BJ (cell line): ENCODE measurements at places on chromosomes 13 and 19. TPM values are rescaled to one million over a fixed set of nuclear protein-coding genes. Genes with fewer than 3 reads are reported as not detected.

DNA sequence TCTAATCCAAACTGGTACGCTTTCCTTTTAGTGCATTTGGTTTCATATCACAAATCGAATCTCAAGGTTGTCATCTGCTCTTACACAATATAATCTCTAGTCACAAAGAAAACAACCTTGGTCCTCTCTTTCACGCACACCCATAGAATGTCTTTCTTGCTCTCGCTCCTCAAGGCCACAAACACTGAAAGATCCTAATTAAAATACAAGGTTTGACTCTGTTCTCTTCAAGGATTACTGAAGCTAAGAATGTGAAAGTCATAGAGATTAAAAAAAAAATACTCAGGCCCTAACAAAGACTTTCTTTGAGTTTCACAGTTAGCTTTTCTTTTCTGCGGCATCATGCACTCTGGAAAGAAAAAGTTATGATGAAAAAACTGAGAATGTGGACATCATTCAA lies 891.5 kb downstream of the EFNB2 start:
- no peak for DNase-seq

PCSK4 gene
- 0.59 and 1.3 TPM in 2 replicates for polyA plus RNA-seq

ETV2 gene
- 0.47 and 0.54 TPM in 2 replicates for polyA plus RNA-seq

- DNase-seq: no peak
These were observed 497.2 kb downstream of the DIAPH3 start for GRCh38 chr13:59666504-59666903.

ZNF534 gene
- 0.05 TPM in 1 of 2 replicates, not detected in the other for polyA plus RNA-seq

DNA sequence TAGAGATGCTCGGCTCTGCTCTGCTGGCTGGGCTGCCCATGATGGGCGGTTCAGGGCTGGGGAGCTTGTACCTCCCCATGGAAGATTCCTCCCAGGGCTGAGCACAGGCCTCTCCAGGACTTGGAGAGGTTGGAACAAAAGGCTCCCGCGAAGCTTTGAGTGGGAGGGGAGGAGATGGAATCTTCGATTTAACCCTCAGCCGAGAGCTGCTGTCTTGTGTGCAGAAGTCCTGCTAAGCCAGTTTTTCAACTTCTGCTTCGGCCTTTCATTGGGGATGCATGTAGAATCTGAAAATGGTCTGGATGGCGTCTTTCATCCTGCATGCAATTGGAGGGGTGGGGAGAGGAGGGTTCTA lies 163.3 kb downstream of the KDM4B start:
- no peak for DNase-seq

TMEM259 gene
- 69.2 and 111 TPM in 2 replicates for polyA plus RNA-seq

DNA sequence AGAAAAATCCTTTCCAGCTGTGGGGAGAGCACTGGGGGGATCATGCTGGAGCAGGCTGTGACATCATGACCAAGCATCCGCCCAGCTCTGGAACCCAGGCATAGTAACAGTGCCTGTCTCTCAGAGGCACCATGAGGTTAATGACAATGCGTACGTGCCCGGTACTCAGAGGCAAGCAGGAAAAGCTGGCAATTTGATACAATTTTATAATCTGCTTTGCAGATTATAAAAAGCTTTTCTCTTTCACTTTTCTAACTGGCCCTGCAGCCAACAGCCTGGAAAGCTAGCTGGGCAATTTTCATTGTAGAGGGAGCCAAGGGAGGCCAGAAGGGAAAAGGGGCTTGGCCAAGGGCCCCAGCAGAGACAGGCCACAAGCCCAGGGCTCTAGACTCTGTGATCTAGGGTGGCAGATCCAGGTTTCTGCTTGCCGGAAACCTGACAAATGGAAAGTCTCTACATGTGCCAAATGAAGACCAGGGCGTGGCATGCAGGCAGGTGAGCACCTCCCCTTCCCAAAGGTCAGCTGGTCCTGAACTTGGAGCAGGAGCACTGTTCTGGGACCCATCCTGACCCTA lies 22.7 kb downstream of the VRK3 start:
- DNase-seq: no peak

GRCh38 chr19:1471010-1471514 lies 8.0 kb downstream of the C19orf25 start:
- no peak for DNase-seq

OR10H5 gene
- polyA plus RNA-seq: not detected in 2 replicates

DNA sequence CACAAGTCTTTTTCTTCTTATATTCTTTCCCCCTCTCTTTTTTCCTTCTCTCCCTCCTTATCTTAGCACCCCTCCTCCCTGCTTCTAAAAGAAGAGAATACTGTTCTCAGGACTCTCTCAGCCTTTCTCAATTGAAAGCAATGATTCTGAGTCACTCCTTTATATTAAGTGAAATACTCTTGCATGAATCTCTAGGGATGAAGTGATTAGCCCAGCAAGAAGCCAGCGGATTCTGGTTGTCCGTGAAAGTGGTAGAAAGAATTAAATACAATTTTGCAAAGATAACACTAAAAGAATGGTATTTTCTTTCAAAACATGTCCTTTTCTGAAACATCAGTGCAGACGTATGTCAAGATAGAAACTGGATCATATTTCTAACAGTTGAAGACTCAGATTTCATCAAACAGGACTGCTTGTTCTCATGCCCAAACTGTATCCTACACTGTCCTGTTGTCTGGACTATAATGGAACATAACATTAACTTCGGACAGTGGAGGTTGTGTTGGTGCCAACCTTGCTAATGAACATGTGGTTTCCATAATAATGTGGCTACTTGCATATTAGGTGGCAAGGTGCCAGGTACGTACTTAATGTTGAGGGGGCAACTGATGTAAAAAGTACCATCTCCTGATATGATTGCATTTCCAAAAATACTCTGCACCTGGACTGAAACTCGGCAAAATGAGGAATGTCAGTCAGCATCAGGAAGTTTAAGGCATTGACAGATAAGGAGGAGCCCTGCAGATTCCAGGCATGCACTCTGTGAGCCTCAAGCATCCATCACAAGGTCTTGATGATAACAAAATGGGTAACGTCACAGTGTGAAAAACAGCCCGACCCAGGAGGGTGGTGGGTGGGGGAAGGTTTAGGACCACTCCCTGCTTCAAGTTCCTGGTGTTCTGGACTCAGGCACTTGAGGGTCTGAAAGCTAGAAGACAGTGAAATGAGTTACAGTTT lies 357.2 kb downstream of the DLEU7 start:
- DNase-seq: no peak

DNA sequence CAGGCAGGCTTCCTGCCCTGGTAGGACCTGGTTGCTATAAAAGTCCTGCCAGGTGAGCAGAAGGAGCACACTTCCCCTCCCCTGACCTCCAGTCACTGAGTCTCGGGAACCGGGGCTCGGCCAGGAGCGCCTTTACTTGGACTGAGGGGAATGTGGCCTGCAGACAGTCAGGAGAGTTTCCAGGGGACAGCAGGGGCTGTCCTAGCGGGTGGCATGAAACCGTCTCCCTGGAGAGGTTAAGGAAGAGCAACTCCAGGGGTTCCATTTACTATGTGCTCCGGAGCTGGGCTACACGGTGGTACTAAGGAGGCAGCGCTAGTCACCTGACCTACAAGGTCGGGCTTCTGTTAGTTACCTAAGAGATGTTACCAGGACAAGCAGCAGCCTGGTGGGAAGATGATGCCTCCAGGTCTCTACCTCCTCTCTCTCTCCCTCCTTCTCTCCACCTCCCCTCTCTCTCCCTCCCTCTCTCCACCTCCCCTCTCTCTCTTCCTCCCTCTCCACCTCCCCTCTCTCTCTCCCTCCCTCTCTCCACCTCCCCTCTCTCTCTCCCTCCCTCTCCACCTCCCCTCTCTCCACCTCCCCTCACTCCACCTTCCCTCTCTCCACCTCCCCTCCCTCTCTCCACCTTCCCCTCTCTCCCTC lies 4.1 kb upstream of the CNOT3 start:
- no peak for DNase-seq

ZNF560 gene
- 0.38 and 0.96 TPM in 2 replicates for polyA plus RNA-seq

DNA sequence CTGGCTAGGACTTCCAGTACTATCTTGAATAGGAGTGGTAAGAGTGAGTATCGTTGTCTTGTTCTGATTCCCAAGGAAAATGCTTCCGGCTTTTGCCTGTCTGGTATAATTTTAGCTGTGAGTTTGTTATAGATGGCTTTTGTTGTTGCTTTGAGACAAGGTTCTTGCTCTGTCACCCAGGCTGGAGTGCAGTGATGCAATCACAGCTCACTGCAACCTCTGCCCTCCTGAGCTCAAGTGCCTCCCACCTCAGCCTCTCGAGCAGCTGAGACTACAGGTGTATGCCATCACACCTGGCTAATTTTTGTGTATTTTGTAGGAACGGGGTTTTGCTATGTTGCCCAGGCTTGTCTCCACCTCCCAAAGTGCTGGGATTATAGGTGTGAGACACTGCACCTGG lies 6.1 kb upstream of the ZNF543 start:
- no peak for DNase-seq

GRCh38 chr19:30222992-30223865 lies 149.0 kb upstream of the ZNF536 start:
- no peak for DNase-seq

DNA sequence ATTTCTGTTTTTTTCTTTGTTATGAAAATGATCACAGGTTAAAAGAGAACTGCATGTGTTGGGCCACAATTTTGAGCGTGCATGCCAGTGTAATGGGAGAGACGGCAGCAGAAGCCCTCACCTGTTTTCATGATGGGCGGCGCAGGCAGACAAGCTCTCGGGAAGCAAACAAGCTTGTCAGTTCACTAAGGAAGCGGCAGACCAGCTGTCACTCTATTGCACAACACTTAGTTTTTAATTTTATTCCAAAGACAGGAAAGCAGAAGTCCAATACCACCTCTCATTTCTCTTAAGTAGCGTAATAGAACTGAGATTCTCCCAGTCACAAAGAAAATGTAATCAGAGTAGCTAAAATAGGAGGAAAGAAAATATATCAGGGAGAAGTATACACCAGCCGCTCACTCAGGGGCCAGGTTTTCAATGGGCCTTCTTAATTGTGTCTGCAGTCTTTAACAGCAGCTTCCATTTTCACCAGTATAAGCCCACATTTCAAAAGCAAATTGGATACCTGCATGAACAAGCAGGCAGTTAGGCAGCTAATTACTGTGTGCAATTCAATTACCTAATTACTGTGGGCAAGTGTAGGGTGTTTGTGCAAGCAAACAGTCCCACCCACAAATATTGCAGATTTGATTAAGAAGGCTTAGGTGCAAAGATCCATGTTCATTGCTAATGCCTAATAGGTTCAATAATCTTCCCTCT lies 711.4 kb downstream of the DIAPH3 start:
- no peak for DNase-seq

- DNase-seq: peak; percentile 77
These were observed 7.3 kb downstream of the C19orf53 start for GRCh38 chr19:13781547-13781946.

GRCh38 chr19:50493171-50493570 lies 16.5 kb upstream of the GARIN5A start:
- no peak for DNase-seq

COL4A1 gene
- 345 and 375 TPM in 2 replicates for polyA plus RNA-seq

GRCh38 chr19:39754971-39755370 lies 17.1 kb upstream of the CLC start:
- DNase-seq: no peak

GRCh38 chr19:51531349-51532315 lies at the start of gene SIGLEC6:
SIGLEC6 (minus strand) TSS chr19:51531670; CDS start chr19:51531648, 22 bp downstream.
- no peak for DNase-seq

GRCh38 chr19:33143897-33144405 lies 12.0 kb downstream of the WDR88 start:
- DNase-seq: no peak

- no peak for DNase-seq
These were observed 5.2 kb upstream of the F10 start for GRCh38 chr13:113117335-113117872.

DNA sequence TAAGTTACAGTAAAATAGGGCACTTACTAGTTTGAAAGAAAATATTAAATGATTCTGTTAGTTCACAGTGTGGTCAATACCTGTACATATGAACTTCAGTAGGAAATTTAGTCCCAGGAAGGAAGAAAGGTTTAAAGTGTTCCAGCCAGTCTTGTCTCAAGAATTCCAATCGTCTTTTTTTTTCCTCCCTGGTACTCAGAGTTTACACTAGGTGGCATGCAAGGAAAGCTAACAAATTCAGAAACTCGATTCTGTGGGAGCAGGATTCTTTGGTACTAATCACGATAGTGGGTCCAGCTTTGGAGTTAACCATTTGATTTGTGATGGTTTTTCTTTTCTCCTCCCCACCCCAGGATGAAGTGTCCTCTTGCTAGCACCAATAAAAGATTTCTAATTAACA lies 43.6 kb downstream of the POLR1D start:
- DNase-seq: no peak

CEACAM7 gene
- polyA plus RNA-seq: not detected in 2 replicates

DNA sequence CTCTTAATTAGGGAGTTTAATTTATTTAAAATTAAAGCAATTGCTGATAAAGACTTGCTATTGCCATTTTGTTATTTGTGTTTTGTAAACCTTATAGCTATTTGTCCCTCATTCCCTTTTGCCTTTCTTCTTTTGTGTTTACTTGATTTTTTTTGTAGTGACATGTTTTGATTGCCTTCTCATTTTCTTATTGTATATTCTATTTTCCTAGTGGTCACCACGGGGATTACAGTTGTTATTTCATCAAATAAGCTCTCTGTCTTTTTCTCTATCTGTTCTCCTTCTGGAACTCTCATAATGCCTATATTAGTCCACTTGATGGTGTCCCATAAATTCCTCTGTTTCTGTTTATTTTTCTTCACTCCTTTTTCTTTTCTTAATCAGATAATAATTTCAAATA lies 64.4 kb upstream of the FRY start:
- no peak for DNase-seq

SELENOV gene
- polyA plus RNA-seq: not detected in 2 replicates

CLDND2 gene
- 0.12 TPM in 1 of 2 replicates, not detected in the other for polyA plus RNA-seq

GRCh38 chr19:4089400-4089908 lies 22.8 kb upstream of the ZBTB7A start:
- DNase-seq: no peak
